Eye (tissue), 1 donor: ENCODE measurements at places on chromosomes 3 and 15.

- no peak for DNase-seq
Measured at GRCh38 chr15:41350057-41350717, 17.5 kb downstream of the NUSAP1 start.

GRCh38 chr15:73053398-73053723 is 1.1 kb downstream of the NEO1 start:
- DNase-seq = no peak

- DNase-seq = no peak
Measured at GRCh38 chr3:69871868-69872267, 127.7 kb upstream of the SAMMSON start.

DNA sequence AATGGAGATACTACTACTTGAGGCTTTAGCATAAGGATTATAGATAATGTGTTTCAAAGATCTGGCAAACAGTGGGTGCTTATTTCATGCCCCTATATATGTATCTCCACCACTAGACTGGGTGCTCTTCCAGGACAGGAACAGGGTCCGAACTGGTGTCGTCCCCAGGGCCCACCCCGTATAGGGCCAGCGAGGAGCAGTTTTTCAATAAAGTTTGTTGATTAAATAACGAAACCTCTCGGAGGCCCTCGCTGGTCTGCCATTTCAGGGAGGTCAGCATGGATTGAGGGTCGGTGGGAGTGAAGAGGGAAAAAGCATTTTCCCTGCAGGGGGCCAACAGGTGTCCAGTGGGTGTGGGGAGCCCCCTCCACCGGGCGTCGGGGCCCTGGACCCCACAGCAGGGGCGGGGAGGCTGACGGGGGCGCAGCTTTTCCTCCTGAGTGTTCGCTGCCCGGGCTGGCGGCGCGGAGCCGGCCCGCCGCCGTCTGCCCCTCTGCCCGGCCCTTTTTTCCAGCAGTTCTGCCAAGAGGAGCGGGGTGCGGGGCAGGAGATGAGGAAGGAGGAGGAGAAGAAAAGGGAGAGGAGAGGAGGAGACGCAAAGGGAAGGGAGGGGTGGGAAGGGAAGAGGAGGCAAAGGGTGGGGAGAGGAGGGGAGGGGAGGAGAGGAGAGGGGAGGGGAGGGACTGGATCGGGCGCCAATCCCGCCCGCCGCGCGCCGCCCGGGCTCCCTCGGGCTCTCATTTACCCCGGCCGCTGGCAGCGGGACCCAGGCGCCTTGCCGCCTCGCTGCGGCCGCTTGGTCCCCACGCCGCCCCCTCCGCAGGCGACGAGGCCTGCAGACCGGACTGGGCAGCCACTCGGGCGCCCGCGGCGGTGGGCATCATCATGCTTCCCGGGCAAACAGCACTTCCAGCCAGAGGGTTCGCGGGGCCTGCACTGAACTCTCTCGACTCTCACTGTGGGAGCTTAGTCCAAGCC is 66.3 kb downstream of the ISG20 start:
- DNase-seq = peak; percentile 78

DNA sequence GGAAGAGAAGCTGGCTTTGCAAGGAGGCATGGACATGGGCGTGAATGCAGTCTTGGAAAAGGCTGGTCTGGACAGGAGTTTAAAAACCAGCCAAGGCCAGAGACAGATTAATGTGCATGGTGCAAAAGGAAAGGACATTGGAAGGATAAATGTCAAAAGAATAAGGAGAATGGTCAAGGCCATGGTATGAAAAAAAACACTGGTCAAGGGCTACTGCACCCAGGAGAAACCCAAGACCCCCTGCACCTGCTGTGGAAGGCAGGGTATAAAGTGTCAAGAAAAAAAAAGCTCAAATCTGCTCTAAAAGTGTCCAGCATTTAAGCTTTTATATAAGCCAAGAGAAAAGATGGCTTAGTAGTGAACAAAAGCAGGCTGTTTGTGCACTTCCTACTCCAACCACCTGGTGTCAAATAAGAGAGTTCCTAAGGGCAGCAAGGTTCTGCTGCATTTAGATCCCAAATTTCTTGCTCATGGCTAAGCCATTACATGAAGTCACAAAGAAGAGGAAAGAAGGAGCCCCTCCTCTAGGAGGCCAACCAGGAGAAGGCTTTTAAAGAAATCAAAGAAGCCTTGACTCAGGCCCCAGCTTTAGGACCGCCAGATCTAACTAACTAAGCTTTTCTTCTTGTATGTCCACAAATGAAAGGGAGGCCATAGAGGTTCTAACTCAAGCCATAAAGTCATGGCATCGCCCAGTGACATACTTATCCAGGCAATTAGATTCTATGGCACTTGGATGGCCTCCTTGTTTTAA is 16.9 kb downstream of the CCR4 start:
- DNase-seq = no peak

- no peak for DNase-seq
Measured at GRCh38 chr3:55376753-55377347, 110.3 kb downstream of the WNT5A start.
